ENCODE measurements at places on chromosomes 16 and 17.

DNA sequence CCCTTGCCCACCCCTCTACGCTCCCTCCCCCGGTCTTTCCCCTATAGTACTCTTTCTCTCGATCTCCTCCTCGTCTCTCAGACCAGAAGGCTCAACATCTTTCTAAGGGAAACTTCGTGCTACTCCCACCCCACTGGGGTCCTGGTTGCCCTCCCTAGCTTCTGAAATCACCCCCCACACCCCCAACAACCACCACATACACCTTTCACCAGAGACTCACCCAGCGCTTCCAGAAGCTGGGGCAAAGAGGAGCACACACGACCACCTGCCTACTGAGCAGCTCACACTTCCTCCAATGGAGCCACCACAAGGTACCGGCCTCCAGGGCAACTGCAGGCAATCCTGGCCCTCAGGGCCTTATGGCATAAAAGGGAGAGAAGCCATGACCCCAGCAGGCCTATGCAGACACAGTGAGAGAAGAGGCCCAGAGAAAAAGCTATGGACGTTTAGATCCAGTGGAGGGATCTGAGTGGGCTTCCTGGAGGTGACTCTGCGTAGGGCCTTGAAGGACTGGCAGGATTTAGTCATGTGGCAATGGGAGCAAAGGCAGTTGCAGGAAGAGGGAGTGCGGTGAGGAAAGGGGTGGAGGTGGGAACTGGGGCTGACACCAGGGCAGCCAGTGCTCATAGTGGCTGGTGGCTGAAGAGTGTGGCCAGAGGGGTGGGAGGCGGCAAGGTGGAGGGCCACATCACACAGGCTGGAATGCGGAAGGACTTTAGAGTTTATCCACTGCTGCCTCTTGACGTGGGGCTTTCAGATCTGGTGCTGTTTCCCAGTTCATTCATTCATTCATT lies 12.1 kb upstream of the TMEM92 start:
- DNase-seq = no peak

DNA sequence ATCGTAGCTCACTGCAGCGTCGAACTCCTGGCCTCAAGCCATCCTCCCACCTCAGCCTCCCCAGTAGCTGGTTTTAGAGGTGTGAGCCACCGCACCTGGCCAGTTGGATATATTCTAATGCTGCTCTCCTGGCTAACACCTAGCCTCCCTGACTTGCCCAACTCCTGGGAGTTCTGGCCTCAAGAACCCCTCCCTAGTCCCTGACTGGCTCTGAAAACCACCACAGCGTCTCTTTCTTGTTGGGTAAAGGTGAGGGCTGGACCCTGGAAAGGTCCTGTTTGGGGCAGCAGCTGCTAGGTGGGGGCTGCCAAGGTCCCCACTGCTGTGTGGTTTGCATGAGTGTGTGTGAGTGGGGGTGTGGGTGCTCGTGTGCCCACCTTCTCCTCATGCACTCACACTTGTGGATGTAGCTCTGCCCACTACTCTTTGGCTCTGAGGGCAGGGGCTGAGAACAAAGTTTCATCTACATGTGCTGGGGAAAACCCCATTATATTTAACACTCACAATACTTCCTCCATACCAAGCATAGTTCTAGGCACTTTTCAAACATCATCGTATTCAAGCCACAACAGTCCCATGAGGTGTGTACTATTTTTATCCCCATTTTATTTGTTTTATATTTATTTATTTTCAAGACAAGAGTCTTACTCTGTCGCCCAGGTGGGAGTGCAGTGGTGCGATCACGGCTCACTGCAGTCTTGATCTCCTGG lies 7.1 kb upstream of the SPNS3 start:
- no peak for DNase-seq

GRCh38 chr16:14354561-14355351 lies 275.3 kb downstream of the PARN start:
- DNase-seq = peak; percentile 22

GRCh38 chr17:76685846-76686245 lies 24.9 kb downstream of the MXRA7 start:
- no peak for DNase-seq

DNA sequence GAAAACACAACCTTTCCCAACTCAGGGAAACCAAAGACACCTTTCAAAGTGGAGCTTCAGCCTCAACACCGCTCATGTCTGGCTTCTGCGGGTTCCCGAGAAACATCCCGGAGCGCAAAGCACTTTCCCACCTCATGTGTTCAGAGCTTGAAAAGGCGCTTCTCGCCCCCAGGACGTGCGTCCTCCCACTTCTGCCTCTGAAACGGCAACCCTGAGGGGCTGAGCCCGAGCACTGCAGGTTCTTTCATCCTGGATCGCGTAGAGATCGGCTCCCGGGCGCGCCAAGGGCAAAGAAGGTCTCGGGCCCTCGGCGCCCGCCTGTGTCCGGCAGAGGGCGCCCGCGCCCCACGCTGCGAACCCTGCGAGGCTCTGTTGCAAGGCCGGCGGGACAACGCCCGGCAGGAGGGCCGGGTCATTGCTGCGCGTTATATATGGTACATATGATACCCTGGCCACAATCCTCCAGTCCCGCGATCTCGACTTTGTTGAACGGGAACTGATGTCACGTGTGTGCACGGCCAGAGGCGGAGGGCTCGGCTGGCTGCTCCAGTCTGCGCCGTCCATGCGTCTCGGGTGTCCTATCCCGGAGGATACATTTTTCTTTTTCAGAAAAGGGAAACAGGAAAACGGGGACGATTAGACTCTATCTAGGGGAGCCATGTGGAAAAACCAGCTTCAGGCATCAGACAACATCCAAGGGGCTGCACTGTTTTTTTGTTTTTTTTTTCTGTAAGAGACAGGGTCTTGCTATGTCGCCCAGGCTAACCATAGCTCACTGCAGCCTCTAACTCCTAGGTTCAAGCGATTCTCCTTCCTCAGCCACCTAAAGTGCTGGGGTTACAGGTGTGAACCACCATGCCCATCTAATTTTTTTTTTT lies 19.1 kb downstream of the COQ7 start:
- DNase-seq = peak; percentile 80

DNA sequence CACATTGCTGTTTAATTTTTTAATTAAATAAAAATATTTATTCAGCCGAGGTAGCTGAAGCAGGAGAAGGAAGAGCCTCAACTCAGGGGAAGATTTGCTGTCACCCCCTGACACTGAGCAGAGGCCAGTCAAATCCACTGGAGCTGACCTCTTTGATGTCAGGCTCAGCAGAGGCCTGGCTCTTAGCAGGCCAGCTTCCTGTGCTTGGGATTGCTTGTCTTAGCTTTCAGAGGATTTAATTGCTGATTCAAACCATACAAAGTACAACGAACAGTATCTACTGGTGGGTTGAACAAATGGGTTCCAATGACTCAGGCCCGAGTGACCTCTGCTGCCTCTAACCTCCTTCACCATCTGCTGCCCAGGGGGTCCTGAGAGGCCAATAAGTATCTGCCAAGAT lies 417.0 kb upstream of the HSBP1 start:
- no peak for DNase-seq

DNA sequence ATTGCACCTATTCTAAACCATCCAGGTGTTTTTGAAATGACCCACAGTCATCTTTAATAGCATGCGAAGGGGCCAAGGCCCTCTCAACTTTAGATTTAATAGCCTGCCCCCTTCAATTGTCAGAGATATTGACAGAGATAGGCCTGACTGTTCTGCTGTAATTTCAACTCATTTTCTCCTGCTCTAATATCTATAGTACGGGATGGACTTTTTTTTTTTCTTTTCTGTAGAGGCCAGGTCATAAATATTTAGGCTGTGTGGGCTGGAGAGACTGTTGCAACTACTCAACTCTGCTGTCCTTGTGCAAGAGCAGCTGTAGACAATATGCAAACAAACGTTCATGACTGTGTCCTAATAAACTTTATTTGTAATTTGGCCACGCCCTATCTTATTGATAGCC lies 24.7 kb upstream of the KRT20 start:
- DNase-seq = no peak

- DNase-seq = peak; percentile 53
Observed at GRCh38 chr16:80803339-80804055, 901 bp downstream of the CDYL2 start.

DNA sequence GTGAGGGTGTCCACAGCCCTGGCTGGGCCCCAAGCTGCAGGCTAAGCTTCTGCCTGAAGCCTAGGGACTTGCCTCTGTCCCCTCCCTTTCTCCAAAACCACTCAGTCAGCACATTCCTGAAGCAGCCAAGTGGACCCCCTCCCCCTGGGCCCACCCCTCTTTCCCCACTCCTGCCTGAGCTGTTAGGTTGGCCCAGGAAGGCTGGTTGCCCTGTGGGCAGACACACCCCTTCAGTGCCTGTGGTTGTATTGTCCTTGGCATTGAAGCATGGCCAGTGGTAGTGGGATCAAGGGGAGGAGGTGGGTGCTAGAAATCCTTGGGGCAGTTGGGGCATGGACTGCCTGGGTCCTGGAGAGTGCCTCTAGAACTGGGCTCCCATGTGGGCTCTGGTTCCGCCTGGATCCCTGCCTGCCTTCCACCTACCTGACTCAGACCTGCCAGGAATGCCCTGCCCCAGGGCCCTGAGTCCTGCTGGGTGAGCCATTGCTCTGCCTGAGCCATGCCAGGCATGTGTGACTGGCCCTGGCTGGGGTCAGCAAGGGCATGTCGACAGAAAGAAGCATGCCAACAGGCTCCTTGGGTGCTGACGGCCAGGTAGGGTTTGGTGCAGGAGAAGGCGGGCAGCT lies 2.1 kb downstream of the TRAF4 start:
- no peak for DNase-seq

DNA sequence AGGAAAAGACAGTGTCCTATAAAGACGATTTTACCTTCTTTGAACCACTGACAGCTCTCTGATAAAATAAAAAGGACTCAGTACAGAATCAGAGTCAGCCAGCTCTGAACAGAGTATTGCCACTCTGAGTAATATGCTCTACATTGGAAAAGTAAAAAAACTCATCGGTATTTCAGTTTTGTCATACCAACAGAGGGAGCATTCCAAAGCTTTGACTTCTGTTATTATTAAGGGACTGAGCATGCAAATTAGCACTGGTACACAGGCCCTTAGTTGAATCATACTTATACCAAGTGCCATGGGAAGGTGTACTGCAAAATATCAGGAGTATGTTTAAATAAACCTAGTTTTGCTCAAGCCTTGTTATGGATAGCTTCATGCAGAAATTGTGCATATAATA lies 509.0 kb upstream of the KIF2B start:
- no peak for DNase-seq

- no peak for DNase-seq
Observed at GRCh38 chr16:86431540-86431939, 78.8 kb upstream of the FOXF1 start.

Data from CD4-positive, alpha-beta T cell treated with Interleukin-10 for 1 hour (primary cell).